ENCODE measurements at places on chromosomes 2 and 18.

DNA sequence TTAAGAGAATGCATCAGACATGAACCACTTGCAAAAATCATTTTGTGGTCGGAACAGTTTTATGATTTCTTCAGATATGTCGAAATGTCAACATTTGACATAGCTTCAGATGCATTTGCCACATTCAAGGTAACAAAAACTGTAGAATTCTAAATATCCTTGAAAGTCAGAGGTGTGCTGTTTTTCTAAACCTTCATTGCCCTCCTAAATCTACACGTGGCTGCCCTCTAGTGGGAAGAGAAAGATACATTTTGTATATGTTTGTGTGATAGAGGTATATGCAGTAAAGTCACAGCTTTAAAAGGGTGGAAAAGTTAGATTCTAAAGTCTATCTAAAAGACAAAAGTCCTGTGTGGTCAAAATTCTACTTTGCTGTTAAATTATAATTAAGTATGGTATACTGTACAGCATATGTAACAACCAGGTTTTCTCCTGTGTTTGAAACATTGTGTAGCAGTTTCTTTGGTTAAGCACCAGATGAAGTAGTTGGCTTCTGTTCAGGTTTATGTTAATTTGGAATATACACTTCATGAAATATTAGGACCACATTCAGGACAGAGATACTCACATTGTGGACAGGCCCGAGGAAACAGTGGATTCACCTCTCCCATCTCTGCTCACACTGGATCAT, 65.9 kb upstream of the ITM2C start:
- peak; percentile 55 for DNase-seq

- DNase-seq = no peak
Measured at GRCh38 chr2:156803967-156804366, 367.8 kb downstream of the GPD2 start.

- DNase-seq = no peak
Measured at GRCh38 chr2:226427538-226428307, 371.9 kb downstream of the IRS1 start.

- DNase-seq = no peak
Measured at GRCh38 chr2:43043553-43043870, 182.9 kb downstream of the ZFP36L2 start.

DNA sequence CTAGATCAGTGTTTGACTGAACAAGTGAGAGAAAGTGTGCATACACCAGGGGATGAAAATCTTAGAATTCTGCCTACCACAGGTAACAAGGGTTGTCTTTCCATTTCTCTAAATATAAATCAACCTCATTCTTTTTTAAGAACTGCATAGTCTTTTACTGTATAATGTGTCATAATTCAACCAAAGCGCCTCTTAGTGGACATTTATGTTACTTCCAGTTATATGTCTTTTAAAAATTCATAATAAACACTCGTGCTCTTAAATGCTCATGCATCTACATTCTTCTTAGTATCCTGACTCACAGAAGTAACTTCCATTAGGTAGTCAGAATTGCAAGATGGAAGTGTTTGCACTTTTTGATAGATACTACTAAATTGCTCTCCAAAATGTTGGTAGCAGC, 76.2 kb downstream of the CHRNA1 start:
- DNase-seq = no peak

- peak; percentile 71 for DNase-seq
Measured at GRCh38 chr2:74250189-74250631, 51.8 kb downstream of the MTHFD2 start.

DNA sequence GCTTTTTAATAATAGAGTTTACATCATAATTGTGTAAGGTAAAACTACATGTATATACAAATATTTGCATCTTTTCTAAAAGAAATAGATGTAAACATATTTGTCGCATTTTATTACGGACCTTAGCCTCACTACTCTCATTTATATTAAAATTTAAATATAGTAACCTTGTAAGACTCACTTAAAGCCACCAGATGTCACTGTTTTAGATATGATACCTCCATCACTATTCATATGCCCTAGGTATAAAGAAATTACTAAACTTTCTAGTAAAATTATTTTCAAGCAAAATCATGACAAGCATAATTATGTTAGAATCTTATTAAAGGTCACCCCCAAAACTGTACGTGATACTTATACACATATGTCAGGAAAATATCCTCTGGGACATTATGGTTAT, 674.3 kb upstream of the REG3G start:
- no peak for DNase-seq

DNA sequence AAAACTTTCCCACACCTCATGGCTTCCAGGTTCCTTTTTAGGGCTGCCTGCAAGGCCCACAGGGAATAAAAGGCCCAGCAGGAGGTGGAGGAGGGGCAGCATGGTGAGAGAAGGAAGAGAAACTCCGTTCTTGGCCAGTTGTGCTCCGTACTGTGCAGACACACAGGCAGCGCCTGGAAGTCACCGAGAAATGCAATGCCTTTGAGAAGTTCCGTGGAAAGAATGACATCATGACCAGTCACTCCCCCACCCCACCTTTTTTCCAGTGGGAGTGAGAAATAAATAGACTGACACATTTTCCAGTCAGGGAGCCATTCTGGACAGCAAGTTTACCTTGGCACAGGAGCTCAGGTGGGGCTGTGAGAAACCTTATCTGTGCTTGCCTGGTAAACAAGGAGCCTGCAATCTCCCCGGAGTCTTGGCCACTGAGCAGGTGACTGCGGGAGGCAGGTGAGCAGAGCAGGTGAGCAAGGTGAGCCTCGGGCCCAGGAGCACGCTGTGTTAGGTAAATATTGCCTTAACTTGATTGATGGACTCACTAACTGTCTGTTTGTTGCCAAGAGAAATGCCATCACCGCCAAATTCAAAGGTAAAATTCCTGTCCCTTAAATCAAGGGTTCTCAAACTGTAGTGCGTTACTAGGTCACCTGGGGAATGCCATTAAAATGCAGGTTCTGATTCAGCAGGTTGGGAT, 13.5 kb upstream of the LBH start:
- DNase-seq = no peak

GRCh38 chr2:159612255-159612901, 4.0 kb downstream of the BAZ2B start:
- no peak for DNase-seq

DNA sequence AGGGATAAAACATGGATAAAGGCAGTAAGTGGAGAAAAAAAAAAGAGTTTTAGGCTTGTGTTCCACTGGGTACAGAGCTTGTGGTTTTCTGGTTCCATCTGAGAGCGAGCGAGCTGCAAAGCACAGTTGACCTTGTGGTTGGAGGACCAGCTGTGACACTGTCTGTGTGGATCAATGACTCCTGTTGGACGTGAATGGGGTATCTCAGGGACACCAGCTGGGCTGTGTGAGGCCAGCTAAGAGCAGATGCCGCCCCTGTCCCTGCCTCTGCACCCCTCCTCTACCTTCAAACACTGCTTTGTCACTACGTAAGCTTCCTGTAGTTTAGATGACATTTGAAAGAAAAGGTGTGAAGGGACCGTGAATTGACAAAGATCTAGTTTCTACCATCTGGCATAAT, 67.8 kb downstream of the QPCT start:
- no peak for DNase-seq

DNA sequence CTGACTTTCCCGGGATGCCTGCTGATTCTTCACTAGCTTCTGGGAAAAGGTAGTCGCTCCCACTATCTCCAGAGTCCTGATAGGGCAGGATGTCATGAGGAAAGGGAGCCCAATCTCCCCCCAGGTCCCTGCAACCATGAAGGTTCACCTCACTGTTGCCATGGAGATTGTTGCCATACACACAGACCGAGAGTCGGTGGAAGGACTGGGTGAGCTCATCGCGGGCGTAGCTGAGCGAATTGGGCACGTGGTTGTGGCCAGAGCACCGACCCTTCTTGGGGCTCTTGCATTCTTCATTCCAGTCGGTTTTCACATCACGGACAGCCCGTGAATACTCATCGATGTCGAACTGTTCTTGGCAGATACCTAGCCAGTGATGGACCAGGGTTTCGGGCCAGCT, 97.4 kb downstream of the MEP1B start:
- DNase-seq = no peak

DNA sequence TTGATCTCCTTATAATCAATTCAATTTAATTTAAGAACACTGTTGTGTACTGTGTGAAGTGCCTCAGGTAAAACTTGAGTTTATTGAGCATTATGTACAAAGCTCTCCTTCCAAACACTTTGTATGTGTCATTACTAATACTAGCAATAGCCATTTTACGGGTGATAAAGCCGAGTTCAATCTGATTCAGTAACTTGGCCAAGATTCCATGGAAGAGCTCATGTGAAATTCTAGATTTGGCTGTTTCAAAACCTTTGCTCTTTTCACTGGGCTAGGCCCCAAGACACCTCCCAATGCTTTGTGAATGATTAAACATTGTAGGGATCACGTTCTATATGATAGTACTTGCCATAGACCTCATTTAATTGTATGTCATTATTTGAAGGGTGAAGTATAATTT, 8.9 kb upstream of the NFE2L2 start:
- DNase-seq = no peak

DNA sequence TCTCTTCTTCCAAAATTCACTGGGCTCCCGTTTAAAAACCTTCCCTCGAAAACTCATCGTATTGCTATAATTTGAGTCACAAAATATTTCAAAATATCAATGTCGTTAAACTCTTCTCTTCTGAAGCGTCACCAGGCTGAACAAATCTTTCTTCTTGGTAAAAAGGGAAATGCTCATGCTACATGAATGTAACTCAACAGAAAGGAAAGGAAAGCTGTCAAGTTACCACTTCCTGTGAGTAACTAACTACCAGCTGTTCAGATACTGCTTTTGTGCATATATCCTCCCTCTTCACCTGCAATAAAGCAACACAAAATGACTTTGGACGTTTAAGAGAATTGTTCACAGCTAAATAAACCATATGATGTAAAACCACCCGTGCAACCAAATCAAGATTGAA, 95.4 kb downstream of the DOCK10 start:
- DNase-seq = no peak

GRCh38 chr2:26081556-26081955, 47.7 kb downstream of the RAB10 start:
- no peak for DNase-seq

DNA sequence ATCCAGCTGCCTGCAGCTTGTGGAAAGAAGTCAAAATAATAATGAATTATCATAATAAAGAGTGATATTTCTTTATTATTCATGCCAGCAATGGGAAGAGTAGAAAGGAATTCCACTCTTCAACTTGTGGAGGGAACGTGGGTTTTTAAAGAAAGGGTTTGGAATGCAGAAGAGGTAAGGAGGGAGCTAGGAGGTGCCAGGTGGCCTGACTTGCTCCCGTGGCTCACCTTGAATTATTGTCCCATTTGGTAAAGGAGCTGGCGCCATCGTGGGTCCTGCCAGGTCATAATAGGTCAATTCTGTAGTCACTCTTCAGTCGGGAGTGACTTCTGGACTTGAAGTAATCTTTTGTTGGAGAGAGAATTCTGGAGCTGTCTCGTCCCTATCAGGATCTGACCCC, 95.2 kb upstream of the BARD1 start:
- DNase-seq = no peak

- no peak for DNase-seq
Measured at GRCh38 chr2:212141499-212141898, 397.1 kb downstream of the ERBB4 start.

DNA sequence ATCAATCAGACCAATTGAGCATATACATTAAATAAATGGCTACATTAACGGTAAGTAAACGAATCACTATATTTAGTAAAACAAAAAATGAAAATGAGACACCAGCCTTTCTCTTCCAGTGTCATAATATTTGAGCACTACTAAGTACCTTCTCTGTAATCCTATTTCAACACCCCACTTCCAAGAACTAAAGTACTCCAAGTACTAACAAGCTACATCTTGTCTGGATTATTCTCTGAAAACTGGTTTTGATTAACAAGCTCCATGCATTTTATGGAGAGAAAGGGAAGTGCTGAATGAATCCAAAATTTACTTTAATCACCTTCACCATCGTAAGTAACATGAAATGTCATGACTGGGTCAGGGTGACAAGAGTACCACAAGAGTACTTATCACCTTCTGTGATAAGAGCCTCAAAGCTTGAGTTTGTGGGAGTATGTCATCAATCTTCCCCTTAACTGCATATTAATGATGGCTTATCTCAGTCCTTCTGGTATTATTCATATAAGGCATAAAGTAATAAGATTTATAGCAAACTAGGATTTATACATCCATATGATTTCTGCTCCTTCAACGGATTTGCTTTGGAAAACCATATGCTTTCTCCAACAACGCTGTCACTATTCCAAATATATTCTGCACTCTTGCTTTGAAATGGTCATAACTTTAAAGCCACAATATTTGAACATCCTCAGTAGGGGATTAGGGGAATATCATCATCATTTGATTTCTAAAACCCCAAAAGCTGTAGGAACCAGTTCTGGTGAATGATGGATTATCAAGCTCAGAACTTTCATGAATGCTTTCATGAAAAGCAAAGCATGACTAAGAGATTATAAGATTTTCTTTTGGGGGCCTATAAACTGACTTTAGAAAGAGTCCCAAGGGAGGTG, 127.0 kb downstream of the ANTXR1 start:
- no peak for DNase-seq

DNA sequence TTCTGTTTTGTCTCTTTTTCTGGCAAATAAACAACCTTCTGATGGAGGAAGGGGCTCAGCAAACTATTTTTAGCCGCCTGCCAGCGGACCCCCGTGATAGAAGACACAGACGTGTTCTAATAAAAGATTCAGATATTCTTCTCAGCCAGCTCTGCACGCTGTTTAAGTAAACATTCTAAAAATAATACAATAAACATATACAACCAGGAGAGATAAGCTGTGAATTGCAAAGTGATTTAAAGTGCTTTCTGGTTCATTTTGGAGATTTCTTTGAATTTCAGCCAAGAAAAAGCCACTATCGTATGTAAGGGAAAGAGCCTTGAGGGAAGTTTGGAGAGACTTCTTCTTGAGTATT, 201.3 kb downstream of the EPHA4 start:
- no peak for DNase-seq

- DNase-seq = no peak
Measured at GRCh38 chr2:12352889-12353288, 363.8 kb upstream of the TRIB2 start.

- DNase-seq = no peak
Measured at GRCh38 chr18:49170925-49171505, 220.2 kb upstream of the SMAD7 start.

- DNase-seq = no peak
Measured at GRCh38 chr2:219578811-219579613, 6.9 kb downstream of the INHA start.

DNA sequence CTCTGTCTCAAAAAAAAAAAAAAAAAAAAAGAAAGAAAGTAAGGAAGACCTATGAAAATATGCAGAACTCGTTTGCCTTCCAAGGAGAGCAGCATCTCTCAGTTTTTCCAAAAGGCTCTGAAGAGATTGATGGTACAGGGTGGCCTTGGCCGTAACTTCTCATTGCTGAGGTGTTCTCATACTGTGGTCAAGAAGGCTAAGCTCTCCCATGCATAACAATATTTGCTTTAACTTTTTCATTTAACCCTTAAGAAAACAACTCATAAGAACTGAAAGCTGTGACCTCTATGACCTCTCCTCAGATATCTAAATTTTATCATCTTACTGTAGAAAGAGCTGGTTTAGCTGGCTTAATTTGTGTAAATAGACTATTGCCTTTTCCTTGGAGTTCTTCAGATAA, 37.1 kb upstream of the GATA6 start:
- DNase-seq = no peak

Measured in CD8-positive, alpha-beta T cell (primary cell).